GM03348 (cell line): ENCODE measurements at places on chromosomes 2 and 18.
A peak's percentile ranks its signal among the peaks of the same experiment; 100 is the strongest.

DNA sequence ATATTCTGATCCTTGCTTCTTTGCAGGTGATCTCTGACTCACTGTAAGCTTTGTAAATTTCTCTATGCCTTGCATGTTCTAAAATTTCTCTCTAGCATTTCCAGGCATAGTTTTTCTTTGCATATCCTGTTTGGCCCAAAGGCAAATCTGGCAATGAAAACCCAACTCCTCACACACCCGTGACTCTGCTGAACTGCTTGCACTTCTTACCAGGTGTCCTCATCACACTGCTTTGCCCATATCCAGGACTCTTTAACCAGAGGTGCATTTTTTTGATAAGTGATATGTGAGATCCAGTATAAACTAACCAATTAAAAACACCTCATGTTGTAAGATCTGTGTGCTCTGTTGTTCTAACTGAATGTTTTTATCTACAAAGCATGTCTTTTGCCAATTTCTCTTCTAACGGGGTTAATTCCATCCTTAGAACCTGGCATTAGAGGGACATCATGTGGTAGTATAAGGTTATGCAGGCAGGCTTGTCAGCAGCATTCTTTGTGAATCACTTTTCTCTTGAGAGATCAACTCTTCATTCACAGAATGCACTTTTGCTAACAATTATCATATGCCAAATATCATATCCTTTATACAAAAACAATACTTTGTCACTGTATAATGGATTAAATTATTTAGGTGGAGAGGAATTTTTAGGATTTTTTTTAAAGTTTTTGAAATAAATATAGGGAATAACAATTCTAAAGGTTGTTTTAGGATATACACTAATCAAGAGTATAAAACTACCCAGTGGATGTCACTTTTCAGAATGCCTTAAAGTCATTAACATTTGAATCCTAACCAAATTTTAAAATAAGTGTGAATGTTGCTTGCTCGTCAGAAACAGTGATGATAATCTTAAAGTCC is 20.8 kb upstream of the TMX3 start:
- peak; percentile 78 for DNase-seq

GRCh38 chr2:15348636-15349035 is 212.5 kb downstream of the NBAS start:
- DNase-seq, result no peak

- no peak for DNase-seq
Observed at GRCh38 chr2:16252251-16252650, 311.9 kb downstream of the MYCN start.

GRCh38 chr2:45390441-45390840 is 220.6 kb downstream of the SRBD1 start:
- no peak for DNase-seq

DNA sequence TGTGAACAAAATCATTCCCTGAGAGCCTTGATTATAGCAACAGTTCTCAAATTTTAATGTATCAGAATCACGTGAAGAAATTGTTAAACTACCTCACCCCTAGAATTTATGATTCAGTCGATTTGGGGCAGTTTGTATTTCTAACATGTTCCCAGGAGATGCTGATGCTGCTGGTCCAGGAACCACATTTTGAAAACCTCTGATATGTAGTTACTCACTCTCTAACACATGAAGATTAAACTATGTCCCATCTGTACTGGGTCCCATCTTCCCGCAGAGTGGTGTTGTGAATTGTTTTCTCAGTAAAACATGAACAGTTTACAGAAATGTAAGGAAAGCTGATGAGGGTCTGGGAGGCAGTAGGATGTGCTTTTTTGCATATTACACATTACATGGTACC is 223.1 kb downstream of the CDH20 start:
- no peak for DNase-seq

DNA sequence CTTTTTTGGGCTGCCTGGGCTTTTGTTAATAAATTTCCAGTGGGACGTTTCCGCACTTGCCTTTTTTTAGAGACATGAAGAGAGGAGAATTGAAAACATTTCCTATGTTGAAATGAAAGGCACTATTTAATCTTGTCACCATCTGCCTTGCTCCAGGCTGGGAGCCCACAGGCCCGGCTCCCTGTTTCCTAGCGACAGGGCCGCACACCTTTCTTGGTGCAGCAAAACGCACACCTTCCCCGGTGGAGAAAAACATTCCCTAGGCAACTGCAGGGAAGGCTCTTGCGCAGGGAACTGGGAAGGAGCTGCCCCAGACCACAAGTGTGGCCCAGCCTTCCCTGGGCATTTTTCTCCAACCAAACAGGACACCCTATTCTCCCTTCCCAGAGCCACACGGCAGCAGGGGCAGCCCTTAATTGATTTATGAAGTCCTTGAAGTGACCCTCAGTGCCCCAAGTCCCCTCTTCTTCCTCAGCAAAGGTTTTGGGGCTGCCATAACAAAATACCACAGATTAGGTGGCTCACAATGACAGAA is 132.9 kb upstream of the MSH6 start:
- no peak for DNase-seq

DNA sequence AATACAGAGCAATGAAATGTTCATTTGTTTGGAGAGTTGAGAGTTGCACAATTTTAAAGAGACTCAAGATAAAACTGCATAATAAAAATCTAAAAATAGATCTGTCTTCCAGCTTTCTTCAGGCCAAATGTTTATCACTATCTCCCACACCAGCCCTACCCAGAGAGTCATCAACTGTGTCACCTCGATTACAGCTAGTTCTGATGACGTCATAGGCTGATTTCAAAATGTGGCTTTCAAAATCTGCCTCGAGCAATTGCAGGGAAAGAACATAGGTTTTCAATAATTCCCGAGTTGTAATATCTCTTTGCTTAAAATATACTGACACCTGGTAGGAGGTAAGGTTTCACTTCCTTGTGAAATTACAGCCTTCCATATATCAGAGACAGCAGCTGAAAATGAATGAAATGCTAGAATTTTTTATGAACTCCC is 677.6 kb upstream of the ID2 start:
- DNase-seq, result peak; percentile 86

GRCh38 chr2:162435157-162435556 is 91.2 kb downstream of the GCA start:
- no peak for DNase-seq

DNA sequence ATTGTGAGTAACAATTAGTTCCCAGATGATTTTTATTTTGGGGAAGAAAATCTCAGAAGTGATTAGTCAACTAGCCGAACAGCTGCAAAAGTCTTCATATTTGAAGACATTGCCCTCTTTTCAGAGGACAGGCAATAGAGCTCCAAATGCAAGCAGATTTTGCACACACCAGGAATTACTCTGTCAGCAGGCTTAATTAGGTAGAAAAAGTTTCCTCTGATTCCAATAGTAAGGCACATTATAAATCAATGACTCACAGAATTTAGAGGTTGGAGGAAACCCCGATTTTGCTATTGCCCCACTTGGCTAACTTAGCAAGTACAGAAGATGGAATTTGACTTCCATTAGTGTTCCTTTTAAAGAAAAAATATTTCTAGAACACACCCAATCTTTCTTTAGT is 30.7 kb upstream of the SCN1A start:
- no peak for DNase-seq

DNA sequence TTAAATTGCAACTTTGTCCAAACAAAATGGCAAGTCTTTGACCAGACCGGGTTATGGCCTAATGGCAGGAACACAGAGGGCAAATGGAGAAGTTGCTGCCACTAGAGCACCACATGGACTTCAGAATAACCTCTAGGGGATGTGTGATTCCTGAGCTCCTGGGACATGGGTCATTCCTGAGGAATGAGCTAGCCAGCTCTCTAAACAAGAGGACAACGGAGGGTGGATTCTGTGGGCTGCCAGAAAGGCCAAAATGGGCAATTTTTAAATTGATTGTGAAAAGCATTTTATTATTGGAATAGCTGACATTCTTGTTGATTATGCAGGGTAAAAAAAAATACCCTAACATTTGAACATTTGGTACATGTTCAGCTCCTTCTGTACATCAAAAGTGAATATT is 109.8 kb upstream of the FZD5 start:
- peak; percentile 69 for DNase-seq

DNA sequence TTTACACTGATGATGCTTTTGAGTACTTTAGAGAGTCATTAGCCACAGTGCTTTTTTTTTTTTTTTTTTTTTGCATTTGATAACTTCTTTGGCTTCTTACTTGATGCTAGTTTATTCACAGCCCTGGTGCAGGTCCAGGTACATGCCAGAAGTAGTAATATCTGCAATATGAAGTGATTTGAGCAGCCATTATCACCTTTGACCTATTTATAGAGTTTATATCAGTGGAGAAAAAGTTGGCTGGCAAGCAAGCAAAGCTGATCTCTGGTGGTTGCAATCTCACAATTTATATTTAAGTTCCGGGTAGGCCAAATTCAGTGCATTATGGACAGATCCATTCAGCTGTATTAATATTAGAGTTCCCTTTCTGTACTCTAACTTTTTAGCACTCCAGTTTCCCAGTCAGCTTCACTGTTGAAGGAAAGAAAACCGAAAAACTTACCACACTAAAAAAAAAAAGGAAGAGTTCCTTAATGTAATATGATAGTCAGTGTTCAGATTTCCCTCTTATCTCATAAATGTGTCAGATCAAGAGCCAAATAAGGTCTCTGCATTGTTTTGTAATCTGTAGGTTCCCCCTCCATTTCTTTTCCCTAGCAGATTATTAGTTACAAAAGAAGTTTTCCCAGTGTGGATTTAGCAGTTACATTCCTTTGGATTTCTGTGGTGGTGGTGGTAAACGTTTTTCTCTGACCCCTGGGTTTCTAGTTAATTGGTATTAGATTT is 78.6 kb downstream of the HAUS1 start:
- no peak for DNase-seq

DNA sequence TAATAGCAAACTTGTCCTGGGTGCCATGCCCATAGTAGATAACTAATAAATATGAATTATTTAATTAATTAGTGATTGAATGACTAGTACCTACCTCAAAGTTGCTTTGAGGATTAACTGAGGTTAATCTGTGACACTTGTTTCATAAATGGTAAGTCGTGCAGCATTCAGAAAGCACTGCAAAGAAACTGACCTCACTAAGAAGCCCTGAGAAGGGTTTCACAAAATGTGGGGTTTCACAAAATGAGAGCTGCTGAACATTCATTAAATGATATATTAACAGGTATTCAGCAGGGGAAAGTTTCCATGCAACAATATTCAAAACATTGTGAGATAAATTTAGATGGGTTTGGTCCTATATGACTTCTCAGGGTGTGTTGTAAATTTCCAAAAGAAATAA is 236.2 kb downstream of the OSR1 start:
- DNase-seq, result no peak

GRCh38 chr2:165536851-165537499 is 67.5 kb downstream of the CSRNP3 start:
- DNase-seq, result no peak
